ENCODE measurements at places on chromosomes 3 and 15.
A peak's percentile ranks its signal among the peaks of the same experiment; 100 is the strongest.

DNA sequence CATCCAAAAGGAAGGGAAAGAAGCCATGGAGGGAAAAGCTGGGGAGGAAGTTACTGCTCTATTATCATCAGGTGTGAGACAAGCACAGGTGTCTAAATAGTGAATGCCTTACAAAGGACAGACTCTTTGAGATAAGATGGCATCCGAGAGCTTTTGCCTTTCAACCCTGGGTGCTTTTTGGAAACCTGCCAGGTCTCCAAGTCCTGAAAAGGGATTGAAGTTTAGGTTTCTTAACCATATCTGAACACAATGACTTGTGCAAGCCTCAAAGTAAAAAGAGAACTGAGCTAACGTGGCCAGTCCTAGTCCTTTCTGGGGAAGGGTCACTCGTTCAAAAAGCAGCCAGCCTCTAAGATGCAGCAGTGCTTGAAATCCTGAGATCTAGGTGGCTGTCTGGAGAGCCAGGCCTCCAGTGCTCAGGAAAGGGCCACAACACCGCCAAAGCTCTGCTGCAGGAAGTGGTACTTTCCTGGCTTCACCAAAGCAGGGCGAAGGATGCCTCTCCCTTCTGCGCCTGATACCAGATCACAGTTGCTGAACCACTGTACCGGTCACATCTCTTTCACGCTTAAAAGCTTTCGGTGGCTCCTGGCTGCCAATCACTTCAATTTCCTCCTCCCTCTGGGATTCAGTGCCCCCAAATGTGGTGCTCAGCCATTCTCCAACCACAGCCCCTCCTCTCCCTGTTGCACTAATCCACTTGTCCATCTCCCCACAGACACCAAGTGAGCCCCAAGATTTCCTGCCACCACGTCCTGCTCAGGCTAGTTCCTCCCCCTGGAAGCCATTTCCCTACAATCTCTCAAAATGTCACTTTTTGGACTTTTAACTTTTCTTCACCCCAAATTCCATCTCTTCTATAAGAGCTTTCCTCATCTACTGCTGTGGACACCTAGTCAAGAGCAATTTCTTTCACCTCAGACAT, 104.1 kb upstream of the LPP start:
- DNase-seq, result no peak

GRCh38 chr3:73491287-73491662, 133.5 kb downstream of the PDZRN3 start:
- no peak for DNase-seq

- DNase-seq, result peak; percentile 23
These were observed 2.6 kb downstream of the FAM43A start for GRCh38 chr3:194688200-194688740.

GRCh38 chr15:100779331-100780207, 100.1 kb upstream of the ALDH1A3 start:
- DNase-seq, result no peak

DNA sequence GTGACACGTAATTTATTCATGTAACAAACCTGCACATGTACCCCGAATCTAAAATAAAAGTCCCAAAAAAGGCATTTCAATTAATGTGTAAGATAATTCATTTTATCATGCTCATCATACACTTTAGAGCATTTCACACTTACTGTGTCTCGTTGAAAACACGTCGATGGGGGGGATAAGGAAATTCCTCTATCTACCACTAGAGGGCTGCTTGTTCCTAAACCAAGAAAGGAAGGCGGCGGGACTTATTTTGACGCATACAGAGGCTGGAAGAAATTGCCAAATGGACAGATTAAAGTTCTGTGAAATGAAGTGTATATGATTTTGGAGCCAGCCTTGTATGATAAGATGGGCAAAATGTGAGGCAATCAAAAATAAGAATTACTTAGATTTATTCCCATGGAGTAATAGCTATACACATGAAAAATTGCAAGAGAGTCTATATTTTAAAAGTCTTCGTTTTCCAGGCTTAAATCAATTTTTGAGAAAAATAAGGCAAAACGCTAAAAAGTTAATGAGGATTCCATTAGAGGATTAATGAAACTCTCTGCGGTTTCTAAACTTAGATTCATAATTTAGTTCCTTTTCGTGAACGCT, 346.8 kb downstream of the CNTN3 start:
- peak; percentile 63 for DNase-seq

GRCh38 chr3:69121513-69121912, 882 bp downstream of the LMOD3 start:
- no peak for DNase-seq

DNA sequence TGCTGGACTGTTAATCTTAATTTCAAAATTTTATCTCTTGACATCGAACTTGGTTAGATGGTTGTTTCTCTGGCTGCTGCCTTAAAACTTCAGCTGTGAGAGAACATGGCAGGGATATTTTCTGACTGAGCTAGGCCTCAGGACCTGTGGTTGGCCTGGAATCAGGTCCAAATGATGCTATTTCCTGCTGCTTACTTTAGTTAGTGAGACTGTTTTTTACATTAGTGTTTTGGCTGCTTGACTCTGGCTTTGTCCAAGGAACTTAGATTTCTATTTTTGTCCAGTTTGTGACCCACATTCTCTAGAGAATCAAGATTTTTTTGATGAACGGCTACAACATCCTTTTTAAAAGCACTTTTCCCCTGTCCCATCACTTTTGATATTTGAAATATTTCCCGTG, 497.9 kb upstream of the SGO1 start:
- DNase-seq, result peak; percentile 47

GRCh38 chr15:60458721-60459120, 20.2 kb downstream of the ICE2 start:
- DNase-seq, result no peak

DNA sequence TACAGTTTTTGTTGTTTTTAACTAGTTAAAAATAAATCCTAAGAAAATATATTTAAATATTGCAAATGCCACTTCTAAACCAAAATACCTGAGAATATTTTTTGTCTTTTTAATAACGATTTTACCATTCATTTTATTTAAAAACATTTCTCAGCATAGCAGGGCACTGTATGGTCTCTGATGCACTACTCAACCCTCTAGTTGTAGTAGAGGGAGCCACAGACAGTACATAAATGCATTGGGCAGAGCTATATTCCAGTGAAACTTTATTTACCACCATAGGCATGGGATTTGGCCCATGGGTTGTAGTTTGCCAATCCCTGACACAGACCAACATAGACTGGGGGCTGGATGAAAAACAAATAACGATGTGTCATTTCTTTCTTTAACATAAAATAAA, 214.4 kb upstream of the UBE2E1 start:
- no peak for DNase-seq

DNA sequence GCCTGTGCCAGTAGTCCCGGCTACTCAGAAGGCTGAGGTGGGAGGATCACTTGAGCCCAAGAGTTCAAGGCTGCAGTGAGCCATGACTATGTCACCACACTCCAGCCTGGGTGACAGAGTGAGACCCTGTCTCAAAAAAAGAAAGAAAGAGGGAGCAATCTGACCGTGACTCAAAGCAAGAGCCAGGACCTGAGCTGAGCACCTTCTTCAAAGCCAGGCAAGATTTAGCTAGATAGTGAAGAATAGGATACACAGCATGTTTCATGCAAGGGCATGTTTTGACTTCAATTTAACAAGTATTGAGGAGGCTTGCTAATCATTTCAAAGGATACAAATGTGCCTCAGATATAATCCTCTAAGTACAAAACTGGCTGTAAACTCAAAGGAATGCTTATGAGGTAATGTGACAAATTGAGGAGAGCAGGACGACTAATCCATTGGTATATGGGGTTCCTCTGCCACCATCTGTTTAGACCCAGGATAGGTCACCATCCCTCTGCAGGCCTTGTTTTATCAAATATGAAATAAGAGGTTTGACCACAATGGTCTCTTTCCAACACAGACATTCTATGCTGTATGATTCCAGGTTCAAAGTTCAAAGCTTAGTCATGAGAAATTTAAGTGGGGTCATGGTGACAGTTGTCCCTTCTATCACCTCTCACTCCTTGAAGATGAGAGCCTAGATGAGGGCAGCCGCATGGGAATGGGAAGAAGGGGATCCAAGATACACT, 33.2 kb downstream of the RAB27A start:
- peak; percentile 33 for DNase-seq

DNA sequence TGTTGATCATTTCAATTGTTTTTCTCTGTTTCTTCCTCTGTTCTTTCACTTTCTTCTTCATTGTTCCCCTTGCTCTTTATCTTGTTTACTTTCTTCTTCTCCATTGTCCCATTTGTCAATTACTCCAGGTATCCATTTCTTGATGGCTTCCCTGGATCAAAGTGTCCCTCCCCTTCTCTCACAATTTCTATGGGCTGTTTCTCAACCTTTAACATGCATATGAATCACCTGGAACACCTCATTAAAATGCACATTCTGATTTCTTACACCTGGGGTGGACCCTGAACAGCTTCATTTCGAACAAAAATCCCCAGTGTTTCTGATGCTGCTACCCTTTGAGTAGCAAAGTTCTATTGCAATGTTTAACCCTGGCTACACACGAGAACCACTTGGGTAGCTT, 454.8 kb downstream of the EPHA6 start:
- DNase-seq, result no peak

DNA sequence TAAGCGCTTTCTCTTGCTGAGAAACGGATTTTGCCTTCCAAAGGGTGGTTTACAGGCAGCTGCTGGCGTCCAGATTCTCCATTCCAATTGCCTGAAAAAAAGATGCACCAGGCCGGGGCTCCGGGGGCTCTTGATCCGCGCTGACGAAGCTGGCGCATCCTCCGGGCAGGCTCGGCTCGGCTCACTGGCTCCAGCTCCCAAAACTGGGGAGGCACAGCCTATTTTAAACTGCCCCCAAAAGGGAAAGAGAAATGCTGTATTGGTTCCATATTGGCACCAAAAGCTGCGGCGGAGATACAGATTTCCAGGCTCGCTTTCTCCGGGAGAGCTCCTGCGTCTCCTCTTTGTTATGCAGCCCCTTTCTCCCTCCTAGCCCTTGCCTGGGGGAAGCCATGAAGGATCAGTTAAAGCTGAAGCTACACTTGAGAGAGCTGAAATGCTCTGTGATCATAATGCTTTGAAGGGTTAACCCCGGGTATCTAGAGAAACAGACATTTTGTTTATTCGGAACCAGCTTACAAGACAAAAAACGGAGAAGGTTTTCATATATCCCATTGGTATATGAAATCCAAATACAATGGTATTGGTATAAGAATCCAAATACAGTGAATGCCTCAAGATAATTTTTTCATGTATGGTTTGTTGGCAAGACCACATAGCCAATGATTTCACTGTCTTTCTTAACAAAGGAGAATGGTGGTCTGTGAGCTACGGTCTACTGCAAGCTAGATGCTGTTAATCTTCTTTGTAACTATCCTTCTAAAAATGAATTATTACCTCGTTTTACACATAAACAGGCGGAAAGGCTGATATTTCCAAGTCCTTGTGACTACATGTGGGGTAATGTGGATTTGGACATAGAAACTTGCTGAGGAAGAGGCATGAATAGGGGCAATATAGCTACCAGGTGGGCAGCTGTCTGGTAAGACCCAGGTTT, 693 bp downstream of the CD200 start:
- no peak for DNase-seq

- no peak for DNase-seq
These were observed 25.7 kb downstream of the SPCS1 start for GRCh38 chr3:52731590-52731989.

GRCh38 chr15:92582206-92582605, 73.4 kb downstream of the FAM174B start:
- no peak for DNase-seq

GRCh38 chr15:78104566-78105475, 12.5 kb downstream of the SH2D7 start:
- DNase-seq, result no peak

- DNase-seq, result no peak
These were observed 42.5 kb upstream of the UBE3A start for GRCh38 chr15:25481208-25481859.

DNA sequence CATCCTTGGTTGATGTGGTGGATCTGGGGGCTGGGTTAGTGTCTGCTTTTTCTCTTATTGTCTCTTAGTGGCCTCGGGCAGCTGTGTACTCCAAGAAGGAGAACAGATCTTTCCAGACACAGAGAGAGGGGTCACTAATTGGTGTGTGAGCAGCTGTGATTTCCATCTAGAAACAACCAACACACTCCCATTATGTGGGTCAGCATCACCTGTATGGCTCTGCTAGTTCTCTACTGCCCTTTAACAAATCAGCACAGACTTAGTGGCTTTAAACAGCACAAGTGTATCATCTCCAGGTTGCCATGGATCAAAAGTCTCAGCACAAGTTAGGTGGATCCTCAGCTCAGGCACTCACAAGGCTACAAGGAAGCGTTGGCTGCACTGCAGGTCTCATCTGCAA, 156.8 kb downstream of the LRTM1 start:
- no peak for DNase-seq

GRCh38 chr15:26771578-26772153, 1.2 kb downstream of the GABRB3 start:
- no peak for DNase-seq

DNA sequence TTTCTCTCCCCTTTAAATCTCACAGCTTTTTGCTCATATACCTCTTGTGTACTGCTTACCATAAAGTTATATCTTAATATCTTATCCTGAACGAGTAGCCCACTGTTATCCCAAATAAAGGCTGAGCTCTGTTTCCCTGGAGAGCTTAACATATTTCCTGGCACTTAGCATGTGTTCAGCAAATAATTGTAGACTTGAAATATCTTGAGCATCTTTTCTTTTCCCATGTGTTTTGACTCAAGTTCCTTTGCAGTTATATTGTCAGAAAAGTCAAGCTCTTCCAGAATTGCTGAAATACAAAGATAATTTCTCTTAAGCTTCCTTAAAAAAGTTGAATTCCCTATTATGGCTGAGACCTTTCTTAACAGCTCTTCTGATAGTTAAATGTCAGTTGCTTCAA, 150.5 kb downstream of the LPP start:
- no peak for DNase-seq

GRCh38 chr3:58177747-58178527, 32.8 kb downstream of the DNASE1L3 start:
- DNase-seq, result peak; percentile 69
